Cardiac fibroblast (primary cell): ENCODE measurements at places on chromosomes 13 and 19.

DNA sequence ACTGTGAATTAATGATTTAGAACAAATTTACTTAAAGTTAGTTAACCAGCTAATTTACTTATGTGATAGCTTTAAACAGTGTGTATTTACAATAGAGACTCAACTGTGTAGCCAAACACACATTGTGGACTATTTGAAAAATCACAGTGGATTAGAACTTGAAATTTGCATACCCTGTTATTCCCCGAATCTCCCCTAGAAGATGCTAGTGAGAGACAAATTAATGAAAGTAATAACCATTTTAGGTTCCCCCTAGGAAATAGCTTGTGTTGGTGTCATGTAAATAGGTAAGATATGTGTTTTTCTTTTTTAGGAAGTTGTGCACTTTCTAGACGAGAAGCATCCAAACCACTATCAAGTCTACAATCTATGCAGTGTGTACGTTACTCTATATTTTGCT is 98.5 kb downstream of the C1QTNF9 start:
- no peak for DNase-seq

GRCh38 chr13:36430247-36431203 is 1.8 kb upstream of the CCNA1 start:
- DNase-seq = peak; percentile 65

DNA sequence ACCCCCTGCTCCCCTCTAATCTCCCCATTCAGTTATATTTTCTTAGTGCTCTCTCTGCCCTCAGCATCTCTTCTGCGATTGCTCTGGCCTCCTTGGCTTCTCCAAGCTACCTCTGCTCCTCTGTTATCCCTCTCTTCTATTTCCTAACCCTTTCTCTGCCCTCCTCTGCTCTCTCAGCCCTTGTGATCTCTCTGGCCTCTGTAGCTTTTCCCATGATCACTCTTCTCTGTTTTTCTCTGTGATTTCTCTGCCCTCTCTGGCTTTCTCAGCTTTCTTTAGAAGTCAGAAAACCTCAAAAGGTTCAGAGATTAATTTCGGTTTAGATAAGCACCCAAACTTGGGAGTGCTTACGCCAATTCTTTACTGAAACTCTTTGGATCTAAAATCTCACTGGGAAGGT is 795.0 kb downstream of the DIAPH3 start:
- DNase-seq = no peak

- peak; percentile 93 for DNase-seq
These were observed 24.5 kb upstream of the LPAR6 start for GRCh38 chr13:48437371-48437770.

DNA sequence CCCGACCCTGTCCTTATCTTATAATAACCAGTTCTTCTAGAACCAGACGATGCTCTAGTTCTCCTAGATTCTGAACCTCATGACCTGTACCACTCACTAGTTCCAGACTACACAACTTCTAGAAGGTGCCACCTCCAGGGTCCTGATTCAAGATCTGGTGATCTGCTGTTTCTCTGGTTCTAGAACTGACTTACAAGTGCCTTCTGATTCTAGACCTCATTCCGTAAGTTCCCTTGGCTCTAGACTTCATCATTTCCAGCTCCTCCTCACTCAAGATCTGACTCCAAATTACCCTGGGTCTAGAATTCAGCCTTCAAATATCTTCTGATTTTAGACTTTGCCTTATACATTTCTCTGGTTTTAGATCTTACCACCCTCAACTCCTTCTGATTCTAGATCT is 5.0 kb upstream of the PPP5C start:
- no peak for DNase-seq

DNA sequence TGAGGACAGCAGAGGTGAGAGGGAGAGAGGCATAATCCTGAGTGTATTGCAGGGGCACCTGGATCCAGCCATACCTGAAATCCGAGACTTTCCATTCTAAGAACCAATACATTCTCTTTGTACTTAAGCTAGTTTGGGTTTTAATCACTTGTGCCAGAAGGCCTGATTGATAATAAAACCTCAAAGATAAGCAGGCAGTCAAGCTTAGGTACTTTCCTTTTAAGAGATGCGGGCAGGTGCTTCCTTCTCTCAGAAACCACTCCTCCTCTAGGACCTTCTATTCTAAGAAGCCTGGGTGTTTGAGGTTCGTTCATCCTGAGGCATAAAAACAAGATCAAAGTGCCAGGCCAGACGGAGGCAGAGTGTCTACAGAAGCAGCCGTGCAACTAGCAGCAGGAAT is 22.2 kb downstream of the FAM187B start:
- DNase-seq = no peak

DNA sequence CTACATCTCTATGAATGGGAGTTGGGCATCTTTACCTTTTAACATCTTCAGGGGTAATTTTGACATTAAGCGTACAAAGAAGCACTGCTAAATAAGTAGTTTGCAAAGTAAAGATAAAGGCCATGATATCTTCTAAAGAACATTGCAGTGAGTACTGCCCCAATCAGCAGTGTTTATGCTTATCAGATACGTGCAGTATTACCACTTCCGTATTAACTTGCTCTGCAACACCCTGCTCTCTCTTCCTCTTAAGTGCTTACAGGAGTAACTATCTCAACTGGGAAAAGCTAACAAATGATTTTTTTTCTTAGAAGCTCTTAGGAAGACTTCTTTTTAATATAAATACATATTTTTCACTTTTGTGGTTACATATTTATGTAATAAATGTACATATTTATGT is 793.7 kb upstream of the SLC10A2 start:
- no peak for DNase-seq

GRCh38 chr19:49073514-49074378 is 1.2 kb upstream of the KCNA7 start:
- DNase-seq = peak; percentile 28

DNA sequence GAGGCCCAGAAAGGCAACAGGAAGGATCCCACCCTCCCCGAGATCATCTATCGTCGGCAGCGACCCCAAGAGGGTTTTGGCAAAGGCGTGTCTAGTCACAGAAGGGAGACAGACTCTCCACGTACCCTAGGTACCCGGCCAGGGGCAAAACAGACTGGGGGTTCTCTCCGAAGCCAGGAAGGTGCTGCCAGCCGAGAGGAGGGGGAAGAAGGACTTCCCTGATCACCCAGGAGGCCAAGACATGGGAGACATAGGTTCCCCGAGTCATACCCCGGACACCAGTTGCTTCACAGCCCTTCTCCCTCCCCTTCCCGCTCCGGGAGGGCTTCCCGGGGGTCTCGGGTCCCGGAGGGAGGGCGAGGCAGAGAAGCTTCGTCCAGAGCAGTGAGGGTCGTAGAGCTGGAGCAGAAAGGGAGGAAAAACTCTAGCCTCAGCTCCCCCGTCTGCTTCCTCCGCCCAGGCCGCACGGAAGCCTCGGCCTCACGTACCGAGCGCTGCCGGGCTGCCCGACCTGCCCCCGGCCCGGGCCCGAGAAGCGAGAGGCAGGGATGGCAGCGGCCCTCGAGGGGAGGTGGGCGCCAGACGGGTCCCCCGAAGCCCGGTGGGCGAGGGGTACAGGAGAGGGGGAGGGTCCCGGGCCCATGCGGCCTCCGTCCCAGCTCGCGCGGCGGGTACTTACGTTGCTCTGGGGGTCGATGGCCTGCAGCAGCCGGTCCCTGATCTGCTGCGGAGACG is 644 bp downstream of the MED26 start:
- peak; percentile 18 for DNase-seq

GRCh38 chr19:3263866-3264265 is 39.4 kb downstream of the CELF5 start:
- DNase-seq = no peak

DNA sequence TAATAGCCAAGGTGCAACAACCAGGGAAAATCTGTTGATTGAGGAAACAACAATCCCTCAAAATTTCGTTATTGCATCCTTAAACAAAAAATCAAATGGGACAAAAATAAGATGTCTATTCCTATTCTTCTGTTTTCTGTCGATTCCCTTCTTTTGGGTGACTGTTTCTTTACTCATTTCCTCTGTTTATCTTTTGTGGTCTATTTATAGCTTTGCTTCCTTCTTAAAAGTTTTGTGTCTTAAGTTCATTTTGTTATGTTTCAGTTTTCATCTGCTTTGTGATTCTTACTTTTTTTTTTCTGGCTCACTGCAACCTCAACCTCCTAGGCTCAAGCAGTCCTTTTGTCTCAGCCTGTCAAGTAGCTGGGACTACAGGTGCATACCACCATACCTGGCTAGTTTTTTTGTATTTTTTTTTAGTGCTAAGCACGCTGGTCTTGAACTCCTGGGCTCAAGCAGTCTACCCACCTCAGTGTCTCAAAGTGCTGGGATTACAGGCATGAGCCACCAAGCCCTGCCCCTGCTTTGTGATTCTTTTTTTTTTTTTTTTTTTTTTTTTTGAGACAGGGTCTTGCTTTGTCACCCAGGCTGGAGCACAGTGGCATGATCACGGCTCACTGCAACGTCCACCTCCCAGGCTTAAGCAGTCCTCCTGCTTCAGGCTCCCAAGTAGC is 10.4 kb downstream of the ZNF146 start:
- DNase-seq = peak; percentile 66

GRCh38 chr19:12314553-12314952 is 18.9 kb downstream of the ZNF563 start:
- no peak for DNase-seq

DNA sequence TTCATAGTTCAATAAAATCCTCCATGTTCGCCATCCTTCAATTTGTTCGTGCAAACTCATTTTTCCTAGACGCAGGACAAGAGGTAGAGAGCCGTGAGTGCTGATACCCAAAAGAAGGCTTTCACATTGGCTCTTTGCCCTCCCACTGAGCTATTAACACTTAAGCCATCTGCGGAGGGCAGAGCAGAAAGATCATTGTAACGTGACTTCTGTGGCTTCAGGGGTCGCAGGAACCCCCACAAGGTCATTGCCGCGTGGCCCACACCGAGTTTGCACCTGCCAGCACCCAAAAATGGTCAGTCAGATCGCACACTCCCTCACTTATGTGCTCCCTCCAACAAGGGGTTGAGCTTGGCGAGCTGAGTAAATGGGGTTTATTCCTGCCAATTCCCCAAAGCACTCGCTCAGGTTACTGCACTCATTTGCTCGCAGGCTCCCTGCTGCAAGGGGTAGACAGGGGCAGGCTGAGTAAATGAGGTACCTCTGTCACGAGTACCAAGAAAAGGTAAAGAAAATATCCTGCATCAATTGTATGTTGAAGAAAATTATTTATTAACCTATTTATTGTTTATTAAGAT is 144.1 kb downstream of the PRR20E start:
- DNase-seq = no peak

GRCh38 chr13:46232281-46232680 is 20.6 kb downstream of the LRRC63 start:
- peak; percentile 48 for DNase-seq

GRCh38 chr19:23972161-23972560 is 57.5 kb downstream of the ZNF726 start:
- no peak for DNase-seq

DNA sequence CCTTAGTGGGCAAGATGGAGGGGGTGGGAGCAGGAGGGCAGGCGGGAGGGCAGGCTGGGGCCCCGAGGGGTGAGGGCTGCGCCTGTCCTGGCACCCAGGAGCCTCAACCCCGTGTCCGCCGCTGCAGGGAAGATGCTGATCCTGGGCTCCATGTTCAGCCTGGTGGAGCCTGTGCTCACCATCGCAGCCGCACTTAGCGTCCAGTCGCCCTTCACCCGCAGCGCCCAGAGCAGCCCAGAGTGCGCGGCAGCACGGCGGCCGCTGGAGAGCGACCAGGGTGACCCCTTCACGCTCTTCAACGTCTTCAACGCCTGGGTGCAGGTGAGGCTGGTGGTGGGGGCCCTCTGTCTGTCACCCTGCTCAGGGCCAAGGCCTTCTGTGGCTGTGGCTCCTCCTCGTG is 23.5 kb downstream of the DHX34 start:
- no peak for DNase-seq
